ENCODE measurements at places on chromosomes 7 and 10. TPM values are rescaled to one million over a fixed set of nuclear protein-coding genes. Genes with fewer than 3 reads are reported as not detected.

The ATG9B gene
- 1.2 TPM for total RNA-seq

The CTAGE8 gene
- total RNA-seq = 2.1 TPM

- DNase-seq = no peak
Observed at GRCh38 chr7:151559557-151560183, 40.0 kb upstream of the RHEB start.

The CUZD1 gene
- not detected for total RNA-seq
